Glomerular endothelial cell (primary cell): ENCODE measurements at places on chromosomes 1 and 21. TPM values are rescaled to one million over a fixed set of nuclear protein-coding genes. Genes with fewer than 3 reads are reported as not detected.

MARK1 gene
- 2.6 and 3.1 TPM in 2 replicates for total RNA-seq

PRKAB2 gene
- 7.7 and 8.5 TPM in 2 replicates for total RNA-seq

CELA3A gene
- total RNA-seq: not detected in 2 replicates

LCE6A gene
- not detected in 2 replicates for total RNA-seq

ODF2L gene
- total RNA-seq: 46.3 and 84.9 TPM in 2 replicates

PDC gene
- not detected in 2 replicates for total RNA-seq

FAAP20 gene
- total RNA-seq: 34.9 and 56.9 TPM in 2 replicates

TARS2 gene
- total RNA-seq: 12.9 and 14.2 TPM in 2 replicates

KAZN gene
- total RNA-seq: 4.9 and 6.9 TPM in 2 replicates

AMPD1 gene
- not detected in 2 replicates for total RNA-seq

S100A7A gene
- not detected in 2 replicates for total RNA-seq

VCAM1 gene
- 61.9 and 66.7 TPM in 2 replicates for total RNA-seq

TRIM58 gene
- total RNA-seq: 2.4 and 3.0 TPM in 2 replicates

BNIPL gene
- total RNA-seq: not detected in 2 replicates

PRAMEF25 gene
- total RNA-seq: not detected in 2 replicates

RHOU gene
- total RNA-seq: 0.63 and 1.2 TPM in 2 replicates

MYOG gene
- total RNA-seq: not detected in 2 replicates

SELP gene
- total RNA-seq: 15.4 and 27.7 TPM in 2 replicates
